D721Med (cell line): ENCODE measurements at places on chromosomes 16 and 17.

DNA sequence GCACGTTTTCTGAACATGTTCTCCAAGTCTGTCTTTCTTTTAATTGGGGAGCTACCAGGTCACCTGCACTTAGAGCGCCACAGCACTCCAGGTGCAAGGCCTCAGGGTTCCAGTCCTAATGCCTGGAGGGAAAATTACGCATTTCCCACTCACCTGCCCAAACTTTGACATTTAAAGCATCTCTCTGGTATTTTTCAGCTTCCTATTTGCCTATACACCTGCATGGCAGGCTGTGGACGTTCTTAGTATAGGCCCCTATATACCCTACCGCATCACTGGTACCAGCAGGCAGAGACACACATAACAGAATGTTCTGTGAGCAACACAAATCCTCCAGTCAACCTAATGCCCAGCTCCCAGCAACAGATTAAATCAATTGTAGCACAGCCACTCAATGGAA, 213.3 kb downstream of the MRTFB start:
- no peak for DNase-seq

GRCh38 chr16:11677451-11677951, 9.2 kb downstream of the SNN start:
- no peak for DNase-seq

- no peak for DNase-seq
Observed at GRCh38 chr17:44778656-44779210, 19.9 kb downstream of the ADAM11 start.

DNA sequence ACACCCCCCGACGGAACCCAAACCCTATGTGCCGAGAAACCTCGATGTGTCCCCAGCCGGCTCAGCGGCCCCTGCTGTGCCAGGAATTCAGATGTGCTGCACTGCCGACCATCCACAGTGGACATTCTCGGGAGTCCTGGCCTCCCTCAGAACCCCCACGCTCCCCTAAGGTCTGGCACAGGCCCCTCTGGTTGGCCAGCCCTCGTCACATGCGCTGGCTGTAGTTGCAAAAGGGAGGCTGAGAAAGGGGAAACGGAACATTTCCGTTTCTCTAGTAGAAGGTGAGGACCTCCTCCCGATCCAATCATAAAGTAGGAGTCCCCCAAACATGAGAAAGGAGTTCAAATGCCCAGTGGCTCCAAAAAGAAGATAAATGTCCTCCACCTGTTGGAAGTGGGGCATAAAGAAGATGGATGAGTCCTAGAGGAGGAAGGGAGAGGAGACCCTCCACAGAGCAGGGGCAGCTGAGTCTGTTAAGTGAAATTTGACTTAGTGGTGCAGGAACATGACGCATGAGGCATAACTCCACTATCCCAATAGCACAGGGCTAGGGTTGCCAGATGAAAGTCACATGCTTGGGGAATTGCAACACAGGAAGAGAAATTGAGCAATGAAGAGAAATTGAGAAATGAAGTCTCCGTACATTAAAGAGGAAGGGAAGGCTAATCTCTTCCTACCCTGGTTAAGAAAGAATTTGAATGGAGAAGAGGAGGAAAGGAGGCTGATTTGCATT, 49.3 kb upstream of the WSB1 start:
- DNase-seq = no peak

GRCh38 chr16:75216127-75216526, 2.7 kb upstream of the CTRB1 start:
- DNase-seq = no peak

DNA sequence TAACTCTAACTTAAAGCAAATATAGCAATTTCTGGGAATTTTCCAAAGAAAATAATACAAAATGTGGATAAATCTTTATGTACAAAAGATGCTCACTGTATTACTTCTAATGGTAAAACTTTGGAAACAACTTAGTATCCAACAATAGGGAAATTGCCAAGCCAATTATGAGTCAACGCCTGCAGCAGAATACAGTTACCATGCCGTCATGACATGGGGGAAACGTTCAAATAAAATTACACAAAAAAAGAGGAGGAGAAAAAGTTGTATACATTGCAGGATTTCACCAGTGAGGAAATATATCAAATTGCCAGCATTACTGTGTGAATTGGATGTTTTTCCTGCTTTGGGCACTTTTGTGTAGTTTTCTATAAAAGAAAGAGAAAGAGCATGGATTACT, 469.6 kb downstream of the SOX9 start:
- DNase-seq = no peak

DNA sequence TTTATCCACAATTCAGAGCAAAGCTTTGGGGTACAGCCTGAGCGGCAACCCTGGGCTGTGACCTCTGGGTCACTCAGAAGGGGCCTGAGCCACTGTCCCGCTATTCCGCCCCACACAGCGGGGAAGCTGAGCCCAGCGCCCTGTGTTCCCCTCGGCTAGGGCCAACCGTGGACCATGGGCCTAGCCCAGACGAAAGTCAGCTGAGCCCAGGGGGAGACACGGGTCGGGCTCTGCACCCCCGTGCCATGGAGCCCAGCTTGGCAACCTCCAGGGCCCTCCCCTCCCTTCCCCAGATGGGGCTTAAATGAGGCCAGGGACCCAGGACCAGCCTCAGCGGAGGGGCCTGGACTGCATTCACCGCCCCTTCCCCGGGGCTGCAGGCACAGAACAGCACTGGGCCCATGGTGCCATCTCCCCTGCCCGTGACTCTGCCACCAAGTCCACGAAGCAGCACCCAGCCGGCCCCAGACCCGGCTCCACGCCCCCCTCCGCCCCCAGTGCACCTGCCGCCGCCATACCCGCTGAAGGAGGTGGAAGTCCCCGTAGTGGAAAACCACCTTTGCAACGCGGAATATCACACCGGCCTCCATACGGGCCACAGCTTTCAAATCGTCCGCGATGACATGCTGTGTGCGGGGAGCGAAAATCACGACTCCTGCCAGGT, 1.8 kb downstream of the TPSD1 start:
- no peak for DNase-seq

DNA sequence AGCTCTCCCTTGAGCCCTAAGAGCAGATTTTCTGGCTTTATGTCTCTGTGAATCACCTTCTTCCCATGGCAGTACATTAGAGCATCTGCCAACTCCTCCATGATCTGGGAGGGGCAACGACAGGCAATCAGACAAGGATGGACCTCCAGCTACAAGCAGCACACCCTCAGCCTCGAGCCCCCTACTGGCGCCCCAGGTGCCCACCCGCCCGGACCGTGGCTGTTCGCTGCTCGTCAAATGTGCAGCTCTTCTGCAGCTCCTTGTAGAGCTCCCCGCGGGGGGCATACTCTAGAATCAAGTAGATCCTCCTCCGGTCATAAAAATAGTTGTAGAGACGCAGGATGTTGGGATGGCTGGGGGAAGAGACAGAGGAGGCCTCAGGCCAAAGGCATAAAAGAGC, 3.8 kb downstream of the AURKB start:
- DNase-seq = no peak

DNA sequence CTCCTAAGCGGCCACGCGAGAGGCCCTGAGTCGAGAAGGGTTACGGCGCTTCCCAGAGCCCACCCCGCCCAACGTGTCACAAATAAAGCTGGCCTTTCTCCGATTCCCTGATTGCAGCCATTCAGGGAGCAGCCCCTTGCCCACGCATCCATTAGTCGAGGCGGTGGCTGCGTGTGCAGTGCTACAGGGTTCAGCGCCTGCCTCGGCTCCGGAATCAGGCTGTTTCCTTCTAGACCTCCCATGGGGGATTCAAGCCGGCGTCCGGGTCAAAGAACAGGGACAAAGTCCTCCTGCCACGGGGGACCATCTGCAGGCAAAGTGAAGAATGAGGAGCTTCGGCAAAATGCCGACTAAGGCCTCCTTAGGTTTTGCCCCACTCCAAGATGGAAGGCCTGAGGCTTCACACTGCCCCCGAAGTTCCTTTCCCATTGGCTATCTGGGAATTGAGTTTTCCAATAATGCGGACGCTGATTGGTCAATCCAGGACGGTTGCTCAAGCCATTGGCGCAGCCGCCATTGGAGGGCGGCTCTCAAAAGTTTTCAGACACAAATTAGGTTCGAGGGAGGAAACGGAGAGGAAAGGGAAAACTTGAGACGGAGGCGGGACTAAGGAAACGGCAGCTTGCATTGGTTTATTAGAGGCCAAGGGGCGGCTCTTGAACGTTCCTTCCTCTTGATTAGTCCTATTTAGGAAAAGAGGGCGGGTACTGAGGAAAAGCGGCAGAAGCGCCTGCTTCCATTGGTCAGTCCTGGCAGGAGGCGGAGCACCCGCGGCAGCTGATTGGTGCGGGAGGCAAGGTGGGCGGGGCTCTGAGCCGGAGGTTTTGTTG, 430 bp upstream of the KATNB1 start:
- DNase-seq = peak; percentile 72

GRCh38 chr17:3761036-3761917, 37.6 kb downstream of the HASPIN start:
- DNase-seq = no peak
